ENCODE measurements at places on chromosomes 3 and 15.
A peak's percentile ranks its signal among the peaks of the same experiment; 100 is the strongest.

DNA sequence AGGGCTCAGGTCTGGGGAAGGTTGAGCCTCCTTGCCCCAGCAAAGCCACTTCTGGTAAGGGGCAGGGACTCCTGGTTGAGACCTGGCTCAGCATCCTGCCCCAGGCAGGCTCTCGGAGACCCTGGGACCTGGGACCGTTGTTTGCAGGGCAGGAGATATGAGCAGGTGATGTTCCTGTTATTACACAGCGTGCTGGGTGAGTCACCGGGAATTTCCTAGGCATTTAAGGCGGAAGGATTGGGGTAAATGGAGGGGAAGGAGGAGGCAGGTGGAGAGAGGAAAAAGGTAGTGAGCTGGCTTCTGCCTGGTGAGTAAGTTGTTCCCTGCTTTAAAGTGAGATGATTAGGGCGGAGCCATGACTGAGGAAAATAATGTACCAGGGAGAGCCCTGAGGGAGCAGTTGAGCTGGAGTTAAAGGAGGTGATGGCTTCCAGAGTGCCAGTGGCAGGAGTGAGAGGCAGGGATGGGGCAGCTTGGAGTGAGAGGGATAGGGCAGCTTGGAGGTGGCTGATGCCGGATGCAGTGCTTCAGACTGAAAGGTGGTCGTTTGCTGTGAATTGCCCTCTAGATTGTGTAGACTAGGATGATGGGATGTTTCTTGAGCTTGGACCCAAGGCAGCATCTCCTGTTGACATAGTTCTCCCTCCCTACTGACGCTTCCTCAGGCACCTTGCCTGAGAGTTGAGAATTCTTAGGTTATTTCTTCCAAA is 79.4 kb downstream of the AAGAB start:
- DNase-seq, result no peak

GRCh38 chr3:32998631-32999451 is 47.4 kb downstream of the CCR4 start:
- DNase-seq, result peak; percentile 36

GRCh38 chr15:70435872-70436271 is 327.5 kb downstream of the UACA start:
- no peak for DNase-seq

DNA sequence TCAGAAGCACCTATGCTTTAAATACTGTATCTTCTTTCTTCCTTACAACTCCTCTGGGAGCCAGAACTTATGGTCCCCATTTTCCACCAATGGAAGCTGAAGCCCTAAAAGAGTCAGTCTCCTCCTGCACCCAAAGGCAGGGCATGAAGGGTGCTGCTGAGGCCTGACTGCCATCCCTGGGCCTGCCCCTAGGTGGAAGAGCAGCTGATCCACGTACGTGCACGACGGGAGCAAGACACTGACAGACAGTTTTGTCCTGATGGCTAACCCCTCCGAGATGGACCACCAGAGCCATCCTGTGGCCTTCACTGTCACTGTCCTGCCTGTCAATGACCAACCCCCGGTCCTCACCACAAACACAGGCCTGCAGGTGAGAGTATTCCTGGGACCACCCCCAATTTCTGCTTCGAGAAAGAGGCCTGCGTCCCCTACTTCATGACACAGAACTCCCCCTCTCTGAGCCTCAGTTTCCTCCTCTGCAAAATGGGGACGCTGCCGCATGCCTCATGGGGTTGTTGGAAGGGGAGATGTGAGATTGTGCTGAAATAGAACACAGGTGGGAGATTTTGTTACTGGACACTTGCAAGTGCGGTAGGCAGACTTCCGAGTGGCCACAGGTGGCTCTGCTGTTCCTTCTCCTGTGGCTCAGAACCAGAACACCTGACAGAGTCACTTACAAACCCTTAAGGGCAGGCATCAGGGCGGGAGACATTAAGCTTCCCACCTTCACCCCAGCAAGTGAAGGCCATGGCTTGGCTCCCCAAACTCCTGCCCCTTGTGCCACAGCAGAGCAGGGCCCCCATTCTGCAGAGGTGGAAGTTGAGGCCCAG is 175.4 kb downstream of the TBC1D2B start:
- no peak for DNase-seq

- DNase-seq, result no peak
These were observed 66.1 kb upstream of the GLCE start for GRCh38 chr15:69094124-69094921.

- DNase-seq, result no peak
These were observed 423.7 kb downstream of the EPHB1 start for GRCh38 chr3:135218782-135219181.

DNA sequence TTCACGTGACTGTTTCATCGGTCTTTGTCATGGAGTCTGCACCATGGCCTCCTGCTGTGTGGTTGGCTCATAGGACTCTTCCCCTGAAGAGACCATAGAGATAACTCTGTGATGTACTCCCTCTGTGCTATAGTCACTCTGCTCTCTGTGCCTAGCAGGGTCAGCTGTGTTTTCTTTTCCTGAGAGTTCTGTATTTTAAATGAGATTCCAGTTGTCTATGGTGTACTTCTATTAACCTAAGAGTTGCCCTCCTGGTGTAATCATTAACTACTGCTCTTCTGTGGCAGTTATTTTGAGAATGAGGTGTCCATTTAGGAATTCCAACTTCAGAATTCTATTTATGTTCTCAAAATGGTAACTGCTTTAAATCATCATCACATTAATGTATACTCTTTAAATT is 114.5 kb upstream of the ARPP21 start:
- no peak for DNase-seq

DNA sequence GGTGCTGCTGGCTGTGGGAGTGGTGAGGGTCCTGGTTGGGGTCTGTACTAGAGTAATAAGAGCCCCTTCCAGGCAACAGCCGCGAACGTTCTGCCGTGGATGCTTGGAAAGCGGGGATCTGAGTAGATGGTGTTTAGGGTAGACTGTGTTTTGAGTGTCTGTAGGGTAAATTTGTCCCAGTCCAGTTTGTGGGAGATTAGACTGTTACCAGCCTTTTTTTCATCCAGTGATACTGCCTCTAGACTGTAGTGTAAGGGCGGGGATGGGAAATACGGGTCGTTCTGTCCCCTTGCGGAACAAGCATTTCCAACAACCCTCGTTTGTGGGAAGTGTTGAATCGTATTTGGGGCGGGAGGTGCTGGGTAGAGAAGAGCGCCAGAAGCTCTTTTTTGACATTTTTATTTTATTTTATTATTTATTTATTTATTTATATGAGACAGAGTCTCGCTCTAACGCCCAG is 424 bp downstream of the HAUS2 start:
- peak; percentile 24 for DNase-seq

DNA sequence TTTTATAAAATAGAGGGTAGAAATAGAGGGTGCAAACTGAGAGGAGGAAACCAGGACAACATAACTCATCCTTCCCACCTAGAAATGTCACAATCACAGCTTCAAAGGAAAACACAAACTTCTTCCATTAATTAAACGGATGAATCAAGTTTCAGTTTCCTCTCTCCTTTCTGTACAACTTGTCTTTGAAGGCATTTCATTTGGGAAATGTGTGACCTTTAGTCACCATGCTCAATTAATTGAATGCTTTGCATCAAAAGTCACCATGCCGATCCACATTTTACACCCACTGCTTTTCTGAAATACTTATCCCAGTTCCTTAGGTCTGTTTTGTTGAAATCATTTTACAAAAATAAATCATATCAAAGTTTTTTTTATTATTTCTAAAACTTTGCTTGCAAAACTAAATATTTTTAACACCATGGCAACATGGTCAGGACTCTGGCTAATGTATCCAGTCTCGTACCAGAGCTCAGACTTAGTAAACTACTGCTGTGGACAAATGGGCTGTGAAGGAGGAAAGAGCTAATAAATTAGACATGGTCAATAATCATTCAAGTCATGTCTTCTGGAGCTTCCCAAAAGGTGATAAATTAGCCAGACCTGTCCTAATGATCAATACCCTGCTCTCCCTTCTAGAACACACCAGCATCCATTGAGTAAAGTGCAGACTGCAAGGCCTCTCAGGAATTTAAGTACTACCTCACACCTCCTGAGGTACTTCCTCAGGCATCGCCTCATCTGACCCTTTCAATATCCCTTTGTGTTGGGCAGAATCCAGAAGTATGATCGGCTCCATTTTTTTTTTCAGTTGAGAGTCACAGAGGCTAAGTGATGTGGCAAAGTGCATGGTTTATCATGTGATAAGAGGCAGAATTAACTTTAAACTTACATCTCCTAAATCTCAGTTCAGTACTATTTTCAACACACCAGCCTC is 161.3 kb downstream of the GREM1 start:
- DNase-seq, result no peak

DNA sequence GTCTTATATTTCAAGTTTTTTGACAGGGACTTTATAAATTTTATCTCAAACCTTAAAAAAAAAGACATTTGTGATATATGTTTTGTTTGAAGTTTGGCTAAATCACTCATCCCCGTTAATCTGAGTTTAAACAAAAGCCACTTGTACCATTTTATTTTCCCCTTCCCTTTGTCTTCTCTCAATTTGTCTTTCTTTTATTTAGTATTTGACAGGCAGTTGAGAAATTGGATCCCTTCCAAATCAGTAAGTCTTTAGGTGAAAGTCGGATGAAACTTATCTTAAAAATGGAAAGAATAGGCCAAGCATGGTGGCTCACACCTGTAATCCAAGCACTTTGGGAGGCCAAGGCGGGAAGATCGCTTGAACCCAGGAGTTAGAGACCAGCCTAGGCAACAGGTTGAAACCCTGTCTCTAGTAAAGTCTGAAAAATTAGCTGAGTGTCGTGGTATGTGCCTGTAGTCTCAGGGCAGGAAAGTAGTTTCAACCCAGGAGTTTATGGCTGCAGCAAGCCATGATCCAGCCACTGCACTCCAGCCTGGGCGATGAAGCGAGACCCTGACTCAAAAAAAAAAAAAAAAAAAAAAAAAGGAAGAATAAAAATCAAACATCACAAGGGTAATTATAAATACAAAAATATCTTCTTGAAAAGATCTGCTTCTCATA is 394.6 kb upstream of the TPM1 start:
- DNase-seq, result no peak

DNA sequence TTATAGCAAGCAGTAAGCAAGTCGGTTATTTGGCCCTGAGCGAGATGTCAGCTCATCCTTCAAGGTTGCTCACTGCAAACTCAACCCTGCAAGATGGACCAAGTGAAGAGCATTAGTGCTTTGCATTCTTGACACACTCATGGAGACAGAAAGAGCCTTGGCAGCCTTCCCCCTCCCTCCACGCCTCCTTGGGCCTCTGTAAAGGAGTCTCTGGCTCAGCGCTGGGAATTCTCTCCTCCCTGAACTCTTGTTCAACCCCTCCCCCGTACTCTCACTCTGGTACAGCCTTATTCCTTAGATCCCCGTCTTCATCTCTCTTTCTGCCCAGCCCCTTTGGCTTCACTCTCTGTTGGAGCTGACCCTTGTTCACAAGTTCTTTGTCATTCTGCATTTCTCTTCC is 2.2 kb upstream of the CX3CR1 start:
- DNase-seq, result no peak

DNA sequence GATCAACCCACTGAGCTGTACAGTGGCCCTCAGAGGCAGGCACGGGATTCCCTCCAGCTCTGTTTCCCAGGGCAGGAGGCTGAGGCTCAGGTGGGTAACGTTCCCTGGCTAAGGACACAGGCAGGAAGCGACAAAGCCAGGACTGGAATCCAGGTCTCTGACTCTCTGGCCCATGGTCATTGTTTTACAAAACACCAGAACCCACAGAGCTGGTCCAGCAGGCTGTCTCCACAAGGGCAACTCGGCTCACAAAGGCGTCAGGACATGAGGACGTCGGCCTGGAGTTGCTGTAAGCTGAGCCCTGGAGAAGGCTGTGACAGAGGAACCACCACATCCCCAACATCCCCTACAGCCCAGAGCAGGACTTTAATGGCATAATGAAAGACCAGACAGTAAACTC is 30.7 kb downstream of the NUP210 start:
- no peak for DNase-seq

GRCh38 chr3:4191971-4192370 is 111.2 kb upstream of the SETMAR start:
- DNase-seq, result no peak

DNA sequence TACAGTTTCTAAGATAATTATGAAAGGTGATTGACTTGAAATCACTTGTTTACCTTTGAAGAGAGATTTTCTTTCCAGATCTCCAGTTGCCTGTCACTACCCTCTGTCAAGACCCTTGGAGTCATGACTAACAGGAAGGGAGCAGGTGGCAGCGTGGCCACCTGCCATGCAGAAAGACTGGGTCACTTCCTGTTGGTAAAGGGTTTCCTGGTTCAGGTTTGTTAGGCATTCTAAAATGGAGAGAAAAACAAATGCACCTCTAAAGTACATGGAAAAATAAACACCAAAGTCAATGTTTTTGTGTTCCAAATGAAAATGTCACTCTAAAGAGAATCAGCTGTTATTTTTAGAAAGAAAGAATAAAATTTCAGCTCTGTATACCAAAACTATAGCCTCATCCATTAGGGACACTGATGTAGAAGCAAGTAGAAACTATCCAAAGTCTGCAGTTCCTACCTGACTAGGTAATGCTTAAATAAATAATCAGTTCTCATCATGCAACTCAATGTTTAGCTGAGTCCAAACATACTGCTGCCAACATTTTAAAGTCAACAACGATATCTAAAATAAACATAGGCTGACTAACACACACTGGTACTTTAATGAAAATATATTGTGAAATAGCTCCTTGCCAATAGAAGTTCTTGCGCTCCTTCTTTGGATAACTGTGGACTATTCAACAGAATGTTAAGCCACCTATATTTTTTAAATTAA is 23.9 kb upstream of the TM4SF1 start:
- DNase-seq, result no peak

- no peak for DNase-seq
These were observed 14.6 kb upstream of the PIGZ start for GRCh38 chr3:196983186-196983585.

DNA sequence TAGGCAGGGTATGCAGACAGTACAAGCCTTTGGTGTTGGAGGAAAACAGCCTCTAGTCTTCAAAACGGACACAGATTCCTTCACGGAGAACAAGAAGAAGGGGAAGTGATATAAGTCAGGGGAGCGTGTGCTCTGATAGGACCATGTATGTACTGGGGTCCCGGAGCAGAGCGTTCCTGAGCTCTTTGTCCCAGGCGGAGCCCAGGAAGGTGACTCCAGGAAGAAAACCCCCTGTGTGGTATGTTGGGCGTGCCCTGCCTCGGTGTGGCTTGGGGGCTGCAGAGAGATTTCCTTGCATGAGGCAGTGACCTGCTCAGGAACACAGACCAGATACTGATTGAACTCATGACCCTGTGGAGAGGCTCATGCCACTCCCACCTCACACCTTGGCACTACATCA is 21.7 kb downstream of the MELTF start:
- DNase-seq, result no peak

GRCh38 chr15:60835974-60836373 is 357.0 kb upstream of the ICE2 start:
- DNase-seq, result no peak

DNA sequence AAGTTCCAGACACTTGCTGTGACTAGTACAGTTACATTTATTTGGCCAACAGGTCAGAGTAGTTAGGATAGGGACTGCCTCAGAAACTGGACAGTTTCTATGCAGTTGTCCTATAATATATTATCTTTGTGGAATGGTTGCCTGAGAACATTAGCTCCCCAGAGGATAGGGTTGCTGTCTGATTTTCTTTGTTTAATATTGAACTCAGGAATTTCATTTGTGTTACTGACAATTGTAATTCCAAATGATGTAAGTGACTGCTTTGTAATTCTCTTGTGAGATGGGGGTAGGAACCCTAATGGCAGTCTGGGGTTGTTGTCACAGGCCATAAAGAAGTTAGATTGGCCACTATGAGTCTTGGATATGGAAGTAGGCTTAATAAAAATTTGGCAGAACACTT is 2.2 kb downstream of the NXPE3 start:
- DNase-seq, result no peak

Measured in CD4-positive, alpha-beta T cell treated with Interleukin-4 for 4 hours (primary cell).